ENCODE measurements at places on chromosomes 3 and 15. TPM values are rescaled to one million over a fixed set of nuclear protein-coding genes. Genes with fewer than 3 reads are reported as not detected.

DNA sequence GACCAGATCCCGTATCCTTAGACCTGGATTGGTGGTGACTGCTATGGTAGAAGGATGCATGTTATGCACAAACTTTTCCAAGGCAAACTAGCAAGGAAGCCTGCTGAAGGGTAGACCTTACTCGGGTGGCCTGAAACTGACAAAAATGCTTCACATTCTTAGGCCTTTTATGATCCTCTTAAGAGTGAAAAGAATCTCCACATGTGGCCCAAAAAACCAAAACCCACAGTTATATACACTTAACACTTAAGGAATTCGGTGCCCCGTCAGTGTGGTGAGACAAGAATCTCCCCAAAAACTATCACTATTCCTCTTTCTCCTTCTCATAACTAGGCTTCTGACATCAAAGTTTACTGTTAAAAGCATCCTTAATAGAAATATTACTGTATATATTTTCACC lies 130.1 kb upstream of the SOX2 start:
- no peak for DNase-seq

DNA sequence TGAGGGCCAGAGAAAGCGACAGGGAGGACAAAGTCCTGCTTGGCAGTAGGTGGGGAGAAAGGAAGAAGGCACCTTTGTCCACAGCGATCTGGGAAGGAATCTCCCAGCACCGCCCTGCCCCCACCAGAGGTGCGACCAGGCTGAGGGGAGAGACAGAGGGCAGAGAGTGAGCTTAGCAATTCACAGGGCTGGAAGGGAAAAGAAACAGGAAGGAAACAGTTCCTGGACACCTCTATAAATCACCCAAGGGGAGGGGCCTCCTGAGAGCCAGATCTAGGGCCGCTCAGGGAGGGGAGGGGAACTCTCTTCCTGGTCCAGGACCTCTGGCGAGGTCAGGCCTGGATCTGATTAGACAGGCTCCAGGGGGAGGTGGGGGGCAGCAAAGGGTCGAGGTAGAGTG lies 35.4 kb downstream of the RNU5B-1 start:
- no peak for DNase-seq

GRCh38 chr15:25738171-25738965 lies 124.8 kb downstream of the ATP10A start:
- peak; percentile 16 for DNase-seq

GRCh38 chr3:138328341-138328740 lies 1.3 kb downstream of the NME9 start:
- peak; percentile 82 for DNase-seq

DNA sequence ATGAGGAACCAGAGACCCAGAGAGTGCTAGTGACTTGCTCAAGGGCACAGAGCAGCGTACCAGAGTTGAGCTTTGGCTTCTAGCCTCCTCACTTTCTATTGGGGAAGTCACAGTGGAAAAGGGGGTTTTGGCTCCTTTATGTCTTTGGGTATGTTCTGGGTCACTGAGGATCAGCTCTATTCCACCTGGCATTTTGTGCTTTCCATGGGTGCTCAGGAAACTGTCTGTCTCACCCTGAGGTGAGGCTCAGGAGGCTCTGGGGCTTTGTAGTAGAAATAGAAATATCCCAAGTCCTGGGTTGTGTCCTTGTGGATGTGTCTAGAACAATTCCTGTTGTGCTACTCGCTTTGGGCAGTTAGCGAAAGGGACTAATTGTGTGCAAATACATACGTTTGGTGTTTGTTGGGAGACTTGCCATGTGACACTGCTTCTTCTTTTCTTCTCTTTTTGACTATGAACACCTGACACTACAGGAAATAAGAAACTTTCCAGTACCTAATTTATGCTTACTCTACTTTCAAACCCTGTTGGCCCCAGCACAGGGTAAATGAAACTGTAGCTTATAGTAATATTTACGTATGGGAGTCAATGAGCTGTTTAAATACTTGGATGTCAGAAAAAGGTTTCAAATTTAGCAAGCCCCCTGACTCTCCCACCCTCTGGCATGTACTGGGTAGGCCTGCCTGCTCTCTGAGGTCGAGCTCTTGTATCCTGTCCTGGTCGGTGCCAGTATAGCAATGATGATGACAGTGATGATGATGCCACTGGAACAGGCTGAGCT lies 35.6 kb downstream of the SMAD3 start:
- DNase-seq: no peak

DNA sequence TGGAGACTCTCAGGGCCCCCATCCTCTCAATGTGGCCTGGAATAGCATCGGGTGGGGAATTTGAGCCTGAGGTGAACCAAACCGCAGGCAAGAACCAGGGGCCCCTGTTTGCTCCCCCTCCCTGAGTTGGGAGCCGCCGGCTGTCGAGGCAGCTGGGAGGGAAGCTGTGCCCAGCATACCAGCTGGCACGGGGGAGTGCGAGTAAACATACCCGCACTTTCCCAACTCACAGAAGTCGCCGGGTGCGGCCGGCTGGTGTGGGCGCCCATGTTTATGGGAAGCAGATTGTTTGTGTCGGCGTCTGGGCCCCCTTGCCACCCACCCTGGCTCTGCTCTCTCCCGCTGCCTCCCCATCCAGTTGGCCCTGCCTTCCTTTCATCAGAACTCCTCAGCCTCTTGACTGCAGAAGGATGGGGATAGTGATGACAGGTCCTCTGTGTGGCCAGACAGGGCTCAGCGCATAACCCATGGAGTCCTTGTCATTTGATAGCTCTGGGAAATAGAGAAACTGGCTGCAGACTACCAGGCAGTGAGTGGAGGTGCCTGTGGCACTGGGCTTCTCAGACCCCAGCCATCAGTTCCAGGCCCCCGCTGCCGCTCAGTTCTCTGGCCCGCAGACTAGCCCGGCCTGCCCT lies 60.4 kb downstream of the CACNA2D2 start:
- DNase-seq: peak; percentile 10

GRCh38 chr3:124250053-124250452 lies 258.1 kb upstream of the ROPN1 start:
- no peak for DNase-seq

- DNase-seq: peak; percentile 68
These were observed 20.8 kb downstream of the ARL14 start for GRCh38 chr3:160697637-160698380.

The PDCD10 gene
- 61.7 TPM for total RNA-seq

The IL20RB gene
- 107 TPM for total RNA-seq

The GPR149 gene
- not detected for total RNA-seq

The CACNA1D gene
- total RNA-seq: not detected
